ENCODE measurements at places on chromosomes 13 and 19.
A peak's percentile ranks its signal among the peaks of the same experiment; 100 is the strongest.

DNA sequence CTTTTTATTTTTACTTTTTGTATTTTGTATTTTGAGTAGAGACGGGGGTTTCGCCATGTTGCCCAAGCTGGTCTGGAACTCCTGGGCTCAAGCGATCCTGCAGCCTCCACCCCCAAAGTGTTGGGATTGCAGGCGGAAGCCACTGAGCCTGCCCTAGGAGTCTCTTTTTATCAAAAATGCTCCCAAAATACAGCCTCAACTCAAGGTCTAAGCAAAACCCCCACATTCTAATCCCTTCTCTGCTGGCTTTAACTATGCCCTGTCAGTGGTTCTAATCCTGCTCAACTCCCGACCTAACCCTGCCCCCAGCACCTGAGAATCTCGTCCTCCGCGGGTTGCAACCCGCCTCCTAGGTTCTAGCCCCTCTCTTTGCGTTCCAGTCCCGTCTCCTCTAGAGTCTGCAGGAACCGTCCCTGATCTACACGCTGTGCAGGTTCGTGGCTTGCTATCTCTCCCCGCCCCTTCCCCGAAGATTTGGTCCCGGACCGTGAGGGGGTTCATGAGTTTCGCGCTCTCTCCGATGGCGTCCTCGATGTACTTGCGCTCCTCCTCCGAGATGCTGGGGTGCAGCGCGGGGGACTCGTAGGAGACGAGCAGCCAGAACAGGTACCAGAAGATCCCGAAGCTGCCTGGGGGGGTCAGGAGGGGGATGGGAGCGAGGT, 8.0 kb downstream of the SLC17A7 start:
- no peak for DNase-seq

DNA sequence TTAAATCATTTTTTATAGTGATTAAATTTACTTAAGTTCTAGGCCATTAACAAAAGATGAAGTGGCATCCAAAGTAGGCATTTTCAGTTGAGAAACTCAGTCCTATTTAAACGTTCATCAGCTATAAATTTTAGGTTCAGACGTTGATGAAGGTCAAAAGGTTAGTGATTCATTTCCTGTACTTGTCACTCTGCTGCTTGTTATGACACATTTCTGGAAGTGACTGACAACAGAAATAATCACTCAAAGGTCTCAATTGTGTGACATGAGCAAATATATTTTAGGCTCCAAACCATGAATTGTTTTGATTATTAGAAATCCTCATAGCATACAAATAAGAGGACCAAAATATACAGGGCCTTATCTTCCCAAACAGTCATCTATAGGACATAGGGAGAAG, 10.3 kb upstream of the EDNRB start:
- no peak for DNase-seq

DNA sequence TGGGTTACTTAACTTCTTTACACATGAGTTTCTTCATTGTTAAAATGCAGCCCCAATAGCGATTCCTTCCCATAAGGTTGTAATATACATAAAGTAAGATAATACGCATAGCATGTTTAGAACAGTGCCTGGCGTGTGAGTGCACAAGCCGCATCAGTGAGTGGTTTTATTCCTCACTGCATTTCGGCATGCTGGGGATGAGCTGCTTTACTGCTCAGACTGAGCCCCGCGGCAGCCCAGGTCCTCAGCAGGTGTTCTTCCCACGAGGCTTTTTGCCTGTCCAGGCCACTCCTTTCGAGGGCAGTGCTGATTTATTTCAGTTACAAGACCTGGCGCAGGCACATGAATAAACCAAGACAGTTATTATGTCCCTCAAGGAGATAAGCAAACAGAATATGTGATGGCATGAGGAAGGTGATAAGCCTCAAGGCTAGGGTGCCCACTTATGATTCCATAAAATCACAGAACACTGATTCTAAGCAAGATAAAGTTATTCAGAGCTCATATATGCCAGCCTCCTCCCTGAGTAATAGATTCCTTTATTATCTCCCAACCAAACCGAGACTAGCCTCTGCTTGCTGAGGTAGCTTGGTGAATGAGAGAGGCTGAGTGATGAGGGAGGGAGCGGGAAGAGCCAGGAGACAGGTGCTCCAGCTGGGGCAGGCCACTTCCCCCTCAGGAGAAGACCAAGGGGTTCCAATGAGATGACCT, 505.5 kb downstream of the DIAPH3 start:
- DNase-seq, result no peak

- DNase-seq, result no peak
These were observed 82.6 kb downstream of the NUFIP1 start for GRCh38 chr13:44906713-44907112.

GRCh38 chr13:90414691-90415596, 932.5 kb upstream of the MIR17HG start:
- DNase-seq, result no peak

DNA sequence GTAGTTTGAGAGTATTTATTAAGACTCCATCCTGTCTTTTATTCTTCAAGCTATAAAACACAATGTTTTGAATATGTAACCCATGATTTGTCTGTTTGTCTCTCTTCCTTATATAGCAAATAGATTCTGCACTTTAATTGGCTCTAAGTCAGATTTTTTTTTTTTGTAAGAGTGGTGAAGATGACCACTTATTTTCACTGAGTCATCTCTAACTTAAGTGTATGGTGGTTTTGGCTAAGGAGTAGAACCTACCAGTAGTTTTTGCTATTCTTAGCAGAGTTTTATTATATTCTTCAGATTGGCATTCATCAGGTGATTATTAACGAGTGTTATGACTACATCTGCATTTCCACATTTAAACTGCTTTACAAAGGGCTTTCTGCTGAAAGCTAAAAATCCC, 194.7 kb downstream of the LMO7 start:
- no peak for DNase-seq

GRCh38 chr13:97539651-97540610, 106.0 kb downstream of the RAP2A start:
- no peak for DNase-seq

- no peak for DNase-seq
These were observed 1.8 kb downstream of the MAG start for GRCh38 chr19:35293808-35294207.

- no peak for DNase-seq
These were observed 36.0 kb downstream of the BRD4 start for GRCh38 chr19:15296353-15296752.

- no peak for DNase-seq
These were observed 1.7 kb downstream of the ANO8 start for GRCh38 chr19:17332677-17333581.

- DNase-seq, result peak; percentile 37
These were observed 7.8 kb upstream of the SERTAD1 start for GRCh38 chr19:40433391-40434216.

GRCh38 chr13:102724923-102725322, 30.1 kb upstream of the METTL21C start:
- no peak for DNase-seq

- DNase-seq, result no peak
These were observed 13.2 kb downstream of the ING1 start for GRCh38 chr13:110726726-110727125.

- no peak for DNase-seq
These were observed 250.2 kb upstream of the MIR17HG start for GRCh38 chr13:91097269-91097668.

DNA sequence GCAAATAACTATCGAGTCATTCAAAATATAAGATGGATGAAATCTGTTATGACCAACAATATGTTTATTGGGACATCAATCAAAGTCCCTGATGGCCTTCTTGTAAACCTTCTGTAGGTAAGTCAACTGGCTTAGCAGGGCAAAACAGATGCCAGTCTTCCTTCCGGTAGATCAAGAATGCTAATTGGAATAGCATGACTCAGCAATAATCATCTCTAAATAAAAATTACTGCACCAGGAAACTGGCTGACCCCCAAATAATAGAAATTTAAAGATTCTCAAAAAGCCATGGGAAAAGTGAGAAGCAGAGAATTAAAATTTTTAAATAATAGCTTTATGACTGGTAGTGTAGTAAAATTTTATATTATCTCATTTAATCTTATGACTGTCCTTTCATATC, 1005.4 kb downstream of the OLFM4 start:
- no peak for DNase-seq

- no peak for DNase-seq
These were observed 12.8 kb downstream of the ZNF439 start for GRCh38 chr19:11861301-11861700.

DNA sequence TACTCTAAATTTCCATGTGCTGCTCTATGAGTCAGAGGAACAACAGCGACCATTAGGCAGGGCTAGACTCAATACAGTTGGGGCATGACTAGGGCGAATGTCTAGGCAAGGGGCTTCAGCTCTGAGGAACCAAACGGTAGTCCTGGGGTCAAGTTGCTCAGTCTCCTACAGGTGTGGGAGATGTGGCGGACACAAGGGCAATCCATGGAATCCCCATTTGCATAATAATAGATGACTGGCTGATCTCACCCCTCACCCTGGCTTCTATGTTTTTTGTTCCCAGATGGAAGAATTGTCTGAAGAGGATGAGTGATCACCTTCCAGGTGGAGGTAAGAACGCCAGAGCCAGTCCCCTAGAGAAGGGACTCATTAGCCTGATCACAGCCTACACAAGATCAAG, 1048.2 kb upstream of the MIR17HG start:
- no peak for DNase-seq

- no peak for DNase-seq
These were observed 360.3 kb downstream of the FGF14 start for GRCh38 chr13:102041544-102041943.
